ENCODE measurements at places on chromosomes 12 and 14.

GRCh38 chr12:52026263-52026662 is 19.5 kb downstream of the TAMALIN start:
- DNase-seq = no peak

DNA sequence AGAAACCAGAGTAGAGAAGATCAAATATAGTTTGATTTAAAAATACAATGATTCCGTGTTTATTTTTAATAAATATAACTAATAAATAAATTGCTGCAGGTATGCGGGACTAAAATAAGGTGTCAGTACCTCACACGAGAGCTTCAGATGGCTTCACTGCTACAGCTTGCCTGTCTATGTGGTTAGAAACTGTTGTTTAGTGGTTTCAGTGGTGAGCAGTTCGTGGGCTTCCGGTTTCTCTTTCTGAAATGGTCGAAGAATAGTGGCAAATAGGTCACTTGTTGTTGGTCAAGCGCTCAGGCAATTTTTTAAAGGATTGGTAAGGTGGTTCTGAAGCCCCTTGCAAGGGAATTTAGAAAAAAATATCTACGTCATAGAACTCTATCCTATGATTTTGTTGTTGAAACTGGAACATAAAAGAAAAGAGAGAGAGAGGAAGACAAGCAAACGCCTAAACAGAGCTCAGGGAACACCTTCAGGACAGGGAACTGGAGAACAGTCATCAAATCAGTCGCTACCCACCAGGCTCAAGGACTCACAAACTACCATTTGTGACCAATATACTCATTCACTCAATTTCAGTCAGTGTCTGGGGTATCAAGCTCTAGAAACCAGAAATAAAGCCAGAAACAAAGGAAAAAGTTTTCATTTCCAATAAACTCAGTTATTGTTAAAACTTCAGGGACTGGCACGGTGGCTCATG is 31.3 kb downstream of the GABARAPL1 start:
- no peak for DNase-seq

DNA sequence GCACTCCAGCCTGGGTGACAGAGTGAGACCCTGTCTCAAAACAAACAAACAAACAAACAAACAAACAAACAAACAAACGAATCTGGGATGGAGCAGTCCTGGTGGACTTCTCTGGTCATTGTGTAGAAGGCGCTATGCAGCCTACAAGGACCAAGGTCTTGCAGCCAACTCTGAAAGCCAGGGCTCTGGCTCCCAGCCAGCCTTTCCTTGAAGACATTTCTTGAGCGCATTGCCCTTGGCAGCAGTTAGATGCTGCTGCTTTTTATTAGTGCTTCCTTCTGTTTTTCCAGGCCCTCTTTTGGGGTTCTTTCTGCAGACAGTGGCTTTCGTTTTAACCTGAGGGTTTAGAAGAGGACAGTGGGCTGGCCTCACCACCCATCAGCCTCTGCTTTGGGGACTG is 20.2 kb downstream of the CCDC177 start:
- DNase-seq = no peak

- no peak for DNase-seq
Observed at GRCh38 chr12:101803978-101804377, 26.8 kb downstream of the GNPTAB start.

- no peak for DNase-seq
Observed at GRCh38 chr12:5809586-5809985, 135.5 kb downstream of the ANO2 start.

DNA sequence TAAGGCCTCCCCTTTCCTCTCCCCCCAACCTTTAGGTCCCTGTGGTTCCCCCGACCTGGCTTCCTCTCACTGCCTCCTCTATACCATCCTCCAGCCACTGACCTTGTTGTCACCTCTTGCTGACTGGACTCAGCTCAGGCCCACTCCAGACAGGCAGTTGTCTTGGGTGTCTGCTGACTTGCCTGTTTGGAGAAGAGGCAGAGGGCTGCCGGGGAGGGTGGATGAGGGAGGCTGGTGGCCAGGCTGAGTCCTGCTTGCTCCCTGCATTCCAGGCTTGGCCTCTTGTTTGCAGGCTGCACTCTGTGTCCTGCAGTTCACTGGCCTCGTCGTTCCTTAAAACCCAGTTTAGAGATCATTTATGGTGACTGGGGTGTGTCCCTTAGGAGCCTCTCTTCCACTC is 31.0 kb upstream of the RD3L start:
- no peak for DNase-seq

DNA sequence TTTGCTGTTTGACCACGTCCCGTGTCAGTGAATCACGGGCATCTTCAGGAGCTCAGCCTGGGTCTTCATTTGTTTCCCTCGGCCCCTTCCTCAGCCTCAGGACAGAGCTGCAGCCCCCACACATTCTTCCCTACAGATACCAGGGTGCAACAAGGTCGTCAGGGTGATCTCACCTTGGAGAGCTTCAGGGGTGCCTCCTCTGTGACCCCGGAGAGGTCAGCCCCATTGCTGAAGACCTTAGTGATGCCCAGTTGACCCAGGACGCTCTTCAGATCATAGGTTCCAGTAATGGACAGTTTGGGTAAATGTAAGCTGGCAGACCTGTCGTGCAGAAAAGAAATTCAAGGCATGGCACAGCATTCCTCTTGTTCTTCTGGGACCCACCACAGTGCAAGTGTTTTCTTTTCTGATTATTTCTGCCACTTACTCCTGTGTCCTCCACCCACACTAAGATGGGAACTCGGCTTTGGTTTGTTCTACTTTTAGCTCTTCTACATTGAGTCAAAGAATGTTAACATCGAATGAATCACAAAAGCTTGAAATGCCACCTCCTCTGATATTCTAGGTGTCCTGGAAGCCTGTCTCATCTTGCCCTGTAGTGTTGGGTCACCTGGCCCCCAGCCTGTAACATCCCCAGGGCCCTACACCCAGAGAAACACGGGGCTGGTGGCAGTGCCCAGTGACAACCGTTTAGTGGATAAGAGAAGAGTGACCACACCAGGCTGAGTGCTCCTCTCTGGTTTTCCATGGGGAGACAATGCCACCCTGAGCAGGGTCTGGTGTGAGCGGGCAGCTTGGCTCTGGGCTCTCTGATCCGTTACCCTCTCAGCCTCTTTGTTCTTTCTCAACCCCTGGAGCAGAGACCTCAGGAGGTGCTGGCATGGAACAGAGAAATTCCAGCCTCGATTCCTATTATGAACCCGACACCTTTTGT is 8.8 kb downstream of the SERPINA1 start:
- no peak for DNase-seq

DNA sequence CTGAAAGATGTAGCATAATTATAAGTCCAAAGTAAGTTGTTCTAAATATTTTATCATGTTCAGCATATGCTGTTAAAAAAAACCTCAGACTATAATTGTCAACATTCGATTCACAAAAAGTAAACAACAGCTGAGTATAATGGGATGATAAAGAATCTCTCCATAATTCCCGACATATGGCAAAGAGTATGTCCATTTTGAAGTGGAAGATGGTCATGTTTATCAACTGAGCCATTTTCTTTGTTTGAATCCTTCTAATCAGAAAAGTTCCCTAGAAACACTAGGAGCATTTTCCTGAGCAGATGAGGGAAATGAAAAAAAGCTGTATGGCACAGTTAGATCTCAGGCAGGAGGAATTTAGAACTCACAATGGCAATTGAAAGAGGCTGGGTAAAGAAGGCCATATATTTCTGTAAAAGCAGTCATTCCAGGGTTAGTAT is 192.1 kb upstream of the AMIGO2 start:
- DNase-seq = peak; percentile 25

- no peak for DNase-seq
Observed at GRCh38 chr12:106774808-106775524, 484 bp downstream of the RIC8B start.

DNA sequence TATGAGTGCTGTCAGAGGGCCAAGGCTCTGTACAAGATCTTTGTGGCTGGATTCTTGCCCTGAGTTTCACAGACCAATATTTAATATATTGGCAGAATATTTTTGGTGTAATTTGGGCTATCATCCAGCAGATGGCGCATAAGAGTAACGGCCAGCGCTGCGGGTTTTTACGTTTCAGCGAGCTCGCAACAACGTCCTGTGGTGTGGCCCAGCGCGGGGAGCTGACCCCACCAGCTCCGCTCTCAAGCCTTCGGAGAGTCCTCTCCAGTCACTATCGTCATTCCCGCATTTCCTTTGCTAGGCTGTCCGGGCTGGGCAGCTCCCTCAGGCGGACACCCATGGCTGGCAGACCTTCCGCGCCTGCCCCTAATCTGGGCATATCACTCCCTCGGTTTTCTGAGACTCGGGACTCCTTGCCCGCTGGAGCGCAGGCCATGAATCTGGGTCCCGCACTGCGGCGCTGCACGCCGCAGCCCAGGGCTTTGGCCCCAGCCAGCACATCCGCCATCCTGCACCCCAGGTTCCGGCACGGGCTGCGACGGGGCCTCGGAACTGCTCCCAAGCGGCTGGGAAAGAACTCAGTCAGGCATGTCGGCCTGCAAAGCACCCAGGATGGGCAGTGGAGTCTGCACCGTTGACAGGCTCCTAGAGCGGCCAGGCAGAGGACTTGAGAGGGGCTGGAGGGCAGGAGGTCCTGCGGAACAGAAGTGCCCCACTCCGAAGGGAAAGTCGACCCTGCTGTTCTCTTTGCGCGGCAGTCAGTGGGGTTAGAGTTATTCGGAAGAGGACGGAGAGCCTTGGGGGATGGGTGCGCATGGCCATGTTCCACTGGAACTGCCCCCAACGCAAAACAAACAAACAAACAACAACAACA is 18.4 kb downstream of the OLR1 start:
- DNase-seq = peak; percentile 40

- DNase-seq = no peak
Observed at GRCh38 chr12:77161944-77162343, 96.6 kb upstream of the E2F7 start.

DNA sequence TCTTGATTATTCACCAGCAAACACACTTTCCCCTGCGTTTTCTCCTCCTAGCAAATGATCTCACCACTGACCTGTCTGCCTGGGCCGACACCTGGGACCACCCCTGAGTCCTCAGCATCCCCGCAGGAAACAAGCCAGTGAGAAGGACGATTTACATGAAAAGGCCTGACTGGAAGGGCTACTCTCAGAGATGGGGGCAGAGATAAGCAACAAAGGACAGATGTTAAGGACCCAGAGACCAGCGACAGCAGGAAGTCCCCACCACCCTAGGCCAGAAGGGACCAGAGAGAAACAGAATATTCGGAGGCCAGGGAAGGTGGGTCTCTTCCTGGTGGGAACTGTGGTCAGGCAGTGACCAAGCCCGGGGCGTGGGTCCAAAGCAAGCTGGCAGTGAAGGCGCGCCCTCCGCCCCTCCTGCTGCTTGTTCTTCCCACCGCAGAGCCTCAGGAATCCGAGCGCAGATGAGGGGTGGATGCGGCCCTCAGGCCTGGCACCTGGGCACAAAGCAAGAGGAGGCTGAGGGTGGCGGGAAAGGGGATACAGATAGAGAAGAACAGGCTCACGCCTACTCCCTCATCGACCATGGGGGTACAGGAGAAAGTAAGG is 55.8 kb downstream of the STX2 start:
- no peak for DNase-seq

- DNase-seq = no peak
Observed at GRCh38 chr12:16542586-16542985, 63.4 kb downstream of the LMO3 start.

DNA sequence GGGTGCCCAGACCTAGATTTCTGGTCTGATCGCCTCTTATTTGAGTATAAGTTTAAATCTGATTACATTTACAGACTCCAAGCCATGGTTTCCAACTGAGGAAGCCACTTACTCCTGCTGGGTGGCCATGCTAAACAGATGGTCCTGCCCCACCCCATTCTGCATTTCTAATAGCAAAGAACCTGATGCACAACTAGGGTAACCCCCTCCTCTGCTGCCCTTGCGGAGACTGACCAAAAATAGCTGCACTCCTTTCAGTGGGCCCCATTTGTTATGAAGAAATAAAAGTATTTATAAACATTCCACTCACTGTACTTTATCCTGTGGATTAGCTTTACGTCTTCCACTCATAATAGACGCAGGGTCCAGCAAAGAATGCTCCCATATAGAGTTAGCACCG is 6.8 kb downstream of the GIT2 start:
- DNase-seq = no peak

GRCh38 chr14:78446807-78447206 is 276.6 kb downstream of the NRXN3 start:
- DNase-seq = no peak

GRCh38 chr12:51218607-51219161 is 822 bp upstream of the POU6F1 start:
- DNase-seq = no peak

GRCh38 chr12:117331691-117332090 is 29.7 kb downstream of the NOS1 start:
- DNase-seq = no peak

GRCh38 chr12:1188016-1188415 is 197.0 kb downstream of the ERC1 start:
- no peak for DNase-seq

GRCh38 chr12:119631930-119632678 is 35.8 kb upstream of the PRKAB1 start:
- no peak for DNase-seq

DNA sequence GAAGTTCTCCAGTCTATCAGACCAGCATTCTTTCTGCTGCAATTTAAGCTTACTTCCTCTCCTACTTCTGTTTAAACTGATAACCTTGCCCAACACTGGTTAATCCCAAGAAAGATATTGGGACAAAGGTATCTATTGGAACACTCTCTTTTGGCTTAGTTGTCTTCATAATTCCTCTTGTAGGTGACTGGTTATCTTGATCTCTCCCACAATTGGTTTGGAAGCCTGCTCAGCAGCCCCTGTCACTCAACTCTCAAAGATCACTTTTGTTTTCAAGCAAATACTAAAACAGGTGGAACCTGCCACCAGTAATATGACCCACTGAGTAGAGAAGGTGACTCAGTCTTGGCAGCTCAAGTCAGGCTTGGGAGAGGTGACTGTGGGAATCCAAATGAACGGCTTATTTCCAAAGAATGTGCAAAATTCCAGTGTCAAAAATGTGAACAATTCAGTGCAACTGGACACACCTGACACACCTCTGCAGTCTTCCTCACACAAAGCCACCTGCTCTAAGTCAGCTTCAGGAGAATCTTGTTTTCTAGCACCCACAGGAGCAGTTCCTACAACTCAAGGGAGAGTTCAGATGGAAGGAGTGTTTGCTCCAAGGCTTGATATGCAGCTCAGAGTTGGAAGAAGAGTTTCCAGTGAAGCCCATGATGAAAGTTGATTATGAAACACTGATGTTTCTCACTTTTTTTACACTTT is 83.2 kb upstream of the SLC38A2 start:
- DNase-seq = no peak

DNA sequence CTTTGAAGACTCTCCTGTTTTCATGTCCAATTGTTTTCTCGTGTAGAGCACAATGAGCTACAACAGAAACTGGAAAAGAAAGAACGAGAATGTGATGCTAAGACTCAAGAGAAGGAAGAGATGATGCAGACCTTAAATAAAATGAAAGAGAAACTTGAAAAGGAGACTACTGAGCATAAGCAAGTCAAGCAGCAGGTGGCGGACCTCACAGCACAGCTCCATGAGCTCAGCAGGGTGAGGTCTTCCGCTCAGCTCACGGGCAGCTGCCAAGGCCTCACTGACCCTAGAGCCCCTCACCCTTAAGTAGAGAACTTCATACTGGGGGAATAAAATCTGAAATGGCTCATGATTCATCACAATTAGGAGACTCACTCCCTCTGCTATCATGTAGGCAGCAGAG is 134.7 kb downstream of the GPR135 start:
- DNase-seq = no peak

GRCh38 chr12:83573671-83574070 is 887.0 kb downstream of the TMTC2 start:
- DNase-seq = peak; percentile 96

GRCh38 chr12:123478762-123479161 is 20.8 kb downstream of the SNRNP35 start:
- peak; percentile 33 for DNase-seq

GRCh38 chr14:23351681-23352505 is 794 bp downstream of the SLC22A17 start:
- no peak for DNase-seq

- DNase-seq = peak; percentile 1
Observed at GRCh38 chr14:97218691-97219430, 421.7 kb downstream of the VRK1 start.

Measured in foreskin fibroblast (primary cell).